HFF-Myc (cell line): ENCODE measurements at places on chromosomes 5 and 9.

- DNase-seq, result no peak
These were observed 527.4 kb downstream of the RASEF start for GRCh38 chr9:82535432-82535998.

DNA sequence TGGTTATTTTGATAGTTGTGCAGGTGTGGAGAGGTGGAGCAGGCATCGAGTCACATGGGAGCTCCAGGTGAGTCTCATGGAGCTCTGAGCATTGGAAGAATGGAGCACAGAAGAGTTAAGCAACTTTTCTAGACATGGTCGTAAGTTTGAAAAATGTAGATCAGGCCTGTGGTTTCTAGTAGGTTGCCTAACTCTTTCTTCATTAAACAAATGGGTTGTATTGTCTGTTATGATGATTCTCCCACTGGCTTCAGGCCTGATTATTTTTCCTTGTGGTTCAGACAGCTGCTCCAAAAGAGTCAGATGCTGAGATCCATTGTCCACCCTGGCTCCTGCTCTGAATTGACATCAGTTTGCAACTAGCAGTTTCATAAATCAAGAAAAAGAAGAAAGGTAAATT is 80.3 kb upstream of the RPS23 start:
- no peak for DNase-seq

DNA sequence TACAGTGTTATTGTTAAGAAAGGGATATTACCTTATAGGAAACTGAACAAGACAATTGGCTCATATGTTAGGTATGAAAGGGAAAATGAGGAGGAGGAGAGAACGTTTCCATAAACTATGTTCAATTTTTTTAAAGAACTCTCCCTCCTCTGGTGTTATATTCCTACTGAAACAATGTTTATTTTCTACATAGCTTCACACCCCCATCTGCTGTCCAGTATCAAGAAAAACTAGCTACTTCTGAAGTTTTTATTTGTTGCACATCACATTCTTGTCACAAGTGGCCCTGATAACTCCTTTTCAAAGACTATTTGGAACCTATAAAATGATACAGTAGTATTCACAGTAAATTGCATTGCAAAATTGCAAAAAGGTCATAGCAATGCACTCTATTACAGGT is 223.4 kb upstream of the FAM174A start:
- DNase-seq, result no peak

DNA sequence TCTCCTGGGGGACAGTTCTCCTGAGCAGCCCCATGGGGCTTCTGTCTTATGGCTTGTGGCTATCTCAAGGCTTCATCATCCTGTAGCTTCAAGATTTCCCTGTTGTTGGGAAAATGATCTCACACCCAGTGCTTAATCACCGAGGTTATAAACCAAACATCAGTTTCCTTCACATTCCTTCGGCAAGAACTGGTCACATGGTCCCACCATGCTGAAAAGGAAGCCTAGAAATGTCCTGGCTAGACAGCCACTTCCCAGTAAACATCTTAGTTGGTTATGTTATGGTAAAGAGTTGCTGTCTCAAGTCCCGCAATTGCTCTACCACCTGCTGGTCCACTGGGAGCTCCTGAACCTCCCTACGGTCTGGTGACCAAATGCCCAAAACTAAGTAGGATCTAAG is 66.0 kb downstream of the RAB3C start:
- DNase-seq, result no peak

GRCh38 chr9:116647515-116647809 is 39.6 kb upstream of the TRIM32 start:
- DNase-seq, result no peak

- DNase-seq, result no peak
These were observed 669.2 kb upstream of the ACO1 start for GRCh38 chr9:31715250-31715649.

GRCh38 chr5:2991884-2992283 is 240.4 kb upstream of the IRX2 start:
- no peak for DNase-seq

DNA sequence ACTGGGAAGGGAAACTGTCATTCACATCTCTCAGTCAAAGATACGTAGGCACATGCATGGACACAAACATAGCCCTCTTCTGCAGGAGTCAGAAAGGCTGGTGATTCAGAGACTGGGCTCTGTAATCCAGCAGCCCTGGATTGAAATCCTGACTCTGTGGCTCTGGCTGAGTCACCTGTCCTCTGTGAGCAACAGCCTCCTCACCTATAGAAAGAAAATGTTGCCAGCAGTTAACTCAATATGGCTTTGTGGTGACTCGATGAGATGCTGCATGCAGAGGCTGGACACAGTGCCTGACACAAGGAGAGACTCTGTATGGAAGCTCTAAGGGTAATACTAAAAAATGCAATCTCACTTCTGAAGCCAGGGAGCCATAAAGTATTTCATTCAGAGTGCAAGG is 23.9 kb upstream of the CDKN2AIPNL start:
- DNase-seq, result no peak

DNA sequence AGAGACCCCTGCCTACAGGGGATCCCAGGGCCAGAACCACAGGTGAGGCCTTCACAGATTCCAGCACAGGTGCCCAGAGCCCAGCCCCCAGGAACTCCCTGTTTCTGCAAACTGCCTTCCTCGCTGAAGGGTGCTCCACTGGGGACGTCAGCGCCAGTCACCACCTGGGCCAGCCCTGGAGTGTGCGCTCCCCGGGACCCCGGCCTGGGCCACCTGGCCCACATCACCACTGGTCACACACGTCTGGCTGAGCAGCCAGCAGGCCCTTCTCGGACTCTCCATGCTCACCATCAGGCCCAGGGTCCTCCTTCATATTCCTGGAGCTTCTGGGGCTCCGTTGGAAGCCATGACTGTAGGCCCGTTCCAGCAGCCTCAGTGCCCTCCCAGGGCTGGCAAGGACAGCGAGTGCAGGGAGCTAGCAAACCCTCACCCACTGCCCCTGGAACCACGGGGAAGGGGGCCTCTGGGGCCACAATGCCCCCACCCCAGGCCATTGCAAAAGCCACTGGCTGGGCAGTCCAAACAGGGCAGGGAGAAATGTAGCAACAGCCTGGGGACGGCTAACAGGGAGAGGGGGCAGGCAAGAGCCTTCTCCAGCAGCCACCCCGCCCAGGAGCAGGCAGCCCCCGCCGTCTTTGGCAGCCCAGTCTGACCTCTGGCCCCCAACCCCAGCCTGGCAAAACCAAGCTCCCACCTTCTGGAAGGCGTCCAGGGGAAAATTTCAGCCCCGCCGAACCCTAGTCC is 1.3 kb downstream of the AGPAT2 start:
- no peak for DNase-seq

DNA sequence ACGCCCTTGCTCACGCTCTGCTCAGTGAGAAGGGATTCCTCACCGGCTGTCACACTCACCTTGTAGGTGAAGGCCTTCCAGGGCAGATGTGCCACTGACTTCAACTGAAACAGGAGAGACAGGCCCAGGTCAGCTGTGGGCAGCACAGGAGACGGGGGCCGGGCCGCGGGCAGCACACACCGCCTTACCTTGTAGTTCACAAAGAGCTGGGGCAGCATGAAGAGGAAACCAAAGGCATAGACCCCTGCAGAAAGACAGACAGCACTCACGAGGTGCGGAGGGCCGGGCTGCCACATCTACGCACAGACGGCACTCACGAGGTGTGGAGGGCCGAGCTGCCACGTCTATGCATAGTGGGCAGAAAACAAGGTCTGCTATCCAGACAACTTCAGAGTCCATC is 23.3 kb downstream of the CLPTM1L start:
- DNase-seq, result no peak

- no peak for DNase-seq
These were observed 97.1 kb upstream of the TAF11L2 start for GRCh38 chr5:17400724-17401469.
